AG08395 (cell line): ENCODE measurements at places on chromosomes 5 and 9.

DNA sequence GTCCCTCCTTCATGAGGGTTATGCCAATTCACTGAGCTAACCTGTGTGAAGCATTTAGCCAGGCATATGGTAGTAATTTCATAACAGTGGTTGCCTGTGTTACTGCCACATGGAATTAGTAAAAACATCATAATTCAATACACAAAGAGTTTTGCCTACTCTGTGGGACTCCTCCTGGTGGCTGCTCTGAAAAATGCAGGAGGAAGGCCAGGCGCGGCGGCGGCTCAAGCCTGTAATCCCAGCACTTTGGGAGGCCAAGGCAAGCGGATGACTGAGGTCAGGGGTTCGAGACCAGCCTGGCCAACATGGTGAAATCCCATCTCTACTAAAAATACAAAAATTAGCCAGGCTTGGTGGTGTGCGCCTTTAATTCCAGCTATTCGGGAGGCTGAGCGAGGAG, 547.3 kb downstream of the CDK5RAP2 start:
- no peak for DNase-seq

- no peak for DNase-seq
Measured at GRCh38 chr5:128435861-128436260, 102.2 kb downstream of the FBN2 start.

DNA sequence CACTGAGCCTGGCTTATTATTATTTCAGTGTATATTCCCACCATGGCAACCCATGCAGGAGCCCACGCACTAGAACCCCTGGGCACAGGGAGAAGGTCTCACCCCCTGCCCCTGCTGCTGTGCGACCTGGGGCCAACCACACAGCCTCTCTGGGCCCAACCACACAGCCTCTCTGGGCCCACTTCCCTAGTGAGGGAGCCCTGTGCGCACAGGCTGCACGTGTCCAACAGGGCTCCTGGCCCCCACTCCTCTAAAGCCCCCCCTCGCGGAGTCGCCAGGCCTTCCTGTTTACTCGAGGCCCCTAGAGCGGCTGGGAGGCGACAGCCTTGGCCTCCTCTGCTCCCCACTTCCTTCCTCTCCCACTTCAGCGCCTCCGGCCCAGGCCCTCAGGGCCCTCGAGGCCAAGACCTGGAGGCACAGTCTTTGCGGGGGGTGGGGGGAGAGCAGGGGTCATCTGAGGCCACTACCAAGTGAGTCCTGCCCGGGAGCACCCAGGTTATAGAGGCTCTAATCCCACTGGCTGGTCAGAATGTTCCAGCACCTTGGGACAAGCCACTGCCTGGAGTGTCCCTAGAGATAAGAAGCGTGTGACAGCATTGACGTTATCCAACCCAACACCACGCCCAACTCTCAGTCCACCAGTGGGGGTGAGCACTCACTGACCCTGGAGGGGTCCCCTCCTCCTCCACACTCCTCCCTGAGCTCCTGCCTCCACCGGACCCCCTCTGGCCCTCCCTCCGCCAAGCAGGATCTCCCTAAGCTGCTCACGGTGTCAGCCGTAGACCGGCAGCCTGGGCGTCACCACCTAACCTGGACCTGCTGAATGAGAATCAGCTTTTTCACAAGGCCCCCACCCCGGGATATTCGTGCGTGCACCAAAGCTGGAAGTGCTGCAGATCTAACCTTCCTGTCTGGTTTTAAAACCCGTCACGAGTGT, 7.9 kb upstream of the ENG start:
- DNase-seq, result no peak

DNA sequence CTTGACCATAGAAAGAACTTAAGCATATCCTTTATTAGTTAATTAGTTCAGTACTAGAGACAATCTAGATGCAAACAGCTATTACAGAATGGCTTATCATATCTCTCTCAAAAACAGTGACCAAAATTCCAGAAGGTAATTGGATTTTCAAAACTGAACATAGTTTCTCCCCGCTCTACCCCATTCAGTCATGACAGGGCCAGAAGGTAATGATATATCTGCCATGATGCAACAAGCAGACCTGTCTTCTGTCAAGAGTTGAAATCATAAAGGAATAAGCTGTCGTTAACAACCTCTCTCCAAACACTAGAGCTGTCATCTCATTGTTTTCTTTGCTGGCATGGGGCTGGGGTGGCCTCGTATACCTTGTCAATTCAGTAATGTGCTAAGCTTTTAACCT, 200.5 kb upstream of the POU5F2 start:
- DNase-seq, result no peak

DNA sequence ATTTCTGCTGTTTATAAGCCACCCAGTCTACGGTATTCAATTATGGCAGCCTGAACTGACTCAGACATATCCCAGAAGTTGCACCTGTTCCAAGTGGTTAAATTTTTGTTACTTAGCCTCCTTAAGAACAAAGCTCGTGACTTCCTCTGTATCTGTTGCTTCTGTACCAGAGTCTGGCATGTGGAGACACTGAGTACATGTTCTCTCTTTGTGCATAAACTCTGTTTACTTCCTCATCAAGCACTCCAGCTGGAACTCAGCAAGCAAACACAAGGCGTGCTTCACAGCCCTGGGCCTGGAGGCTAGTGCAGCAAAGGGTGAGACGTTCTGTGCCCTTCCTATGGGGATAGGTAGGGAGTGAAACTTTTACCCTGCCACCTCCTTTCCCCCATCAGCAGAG, 19.0 kb downstream of the C9orf152 start:
- no peak for DNase-seq

- DNase-seq, result no peak
Measured at GRCh38 chr5:124394700-124395245, 351.7 kb downstream of the ZNF608 start.

DNA sequence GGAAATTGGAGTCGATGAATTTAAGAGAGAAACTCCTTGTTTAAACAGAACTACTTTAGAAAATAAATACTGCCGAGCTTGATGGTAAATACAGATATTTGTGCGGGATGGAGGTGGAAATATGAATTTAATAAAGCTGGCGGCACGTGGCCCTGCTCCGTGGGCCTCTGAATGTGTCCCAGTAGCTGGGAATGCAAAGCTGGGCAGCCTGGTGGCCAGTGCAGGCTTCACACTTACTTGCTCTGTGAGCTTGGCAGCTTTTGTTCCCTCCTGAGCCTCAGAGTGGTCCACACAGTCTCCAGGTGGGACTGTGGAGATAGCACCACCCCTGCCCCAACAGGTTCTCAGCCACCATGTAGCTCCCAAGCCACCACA, 45.9 kb downstream of the BARX1 start:
- no peak for DNase-seq

DNA sequence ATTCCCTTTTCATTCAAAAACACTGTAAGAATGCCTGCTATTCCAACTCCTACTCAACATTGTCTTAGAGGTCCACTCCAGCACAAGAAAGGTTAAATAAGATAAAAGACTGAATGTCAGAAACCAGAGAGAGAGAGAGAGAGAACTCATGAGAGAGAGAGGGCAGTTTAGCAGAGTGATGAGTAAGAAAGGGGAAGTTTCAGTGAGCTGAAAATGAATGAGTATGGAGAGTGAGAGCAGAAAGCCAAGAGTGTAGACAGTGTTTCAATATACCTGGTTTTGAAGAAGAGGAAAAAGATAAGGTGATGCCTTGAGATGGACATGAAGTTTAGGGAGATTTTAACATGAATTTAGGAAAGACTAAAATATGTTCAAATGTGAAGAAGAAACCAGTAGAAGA, 528.0 kb upstream of the SEMA6A start:
- no peak for DNase-seq

GRCh38 chr9:97830884-97831829, 21.9 kb upstream of the FOXE1 start:
- no peak for DNase-seq

- no peak for DNase-seq
Measured at GRCh38 chr5:13913962-13914361, 30.5 kb downstream of the DNAH5 start.

GRCh38 chr5:1011226-1011631, 2.6 kb downstream of the NKD2 start:
- no peak for DNase-seq

- peak; percentile 92 for DNase-seq
Measured at GRCh38 chr5:368183-369084, 46.9 kb downstream of the AHRR start.

- no peak for DNase-seq
Measured at GRCh38 chr9:35526087-35526801, 36.3 kb downstream of the RUSC2 start.

DNA sequence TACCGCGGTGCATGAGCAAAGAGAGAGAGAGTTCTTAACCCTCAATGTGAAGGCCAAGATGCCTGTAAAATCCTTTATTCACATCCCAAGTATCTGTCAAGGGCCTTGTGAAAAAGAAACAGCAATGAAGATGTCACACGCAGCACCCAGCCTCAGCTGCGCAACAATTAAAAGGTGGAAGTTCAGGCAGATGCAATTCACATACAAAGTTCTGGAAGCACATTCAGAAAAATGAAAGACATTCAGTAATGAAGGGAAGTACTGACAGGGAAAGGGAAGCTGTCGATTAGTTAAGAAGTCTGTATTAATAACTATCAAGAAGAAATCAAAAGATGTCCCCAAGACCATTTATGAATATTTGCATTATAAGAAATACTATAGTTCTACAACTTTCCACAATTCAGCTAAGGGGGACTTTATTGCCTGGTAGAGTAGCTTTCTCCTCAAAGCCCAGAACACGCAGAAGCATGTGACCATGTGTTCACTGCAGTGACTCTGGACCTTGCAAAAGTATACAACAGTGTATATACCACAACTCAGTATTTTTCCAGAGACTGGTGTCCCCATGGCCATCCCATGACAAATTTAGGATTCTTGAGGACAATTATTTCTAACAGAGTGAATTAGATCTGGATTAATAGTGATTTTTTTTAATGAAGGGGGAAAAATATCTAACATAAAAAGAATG, 137.5 kb downstream of the CDK5RAP2 start:
- no peak for DNase-seq

- peak; percentile 72 for DNase-seq
Measured at GRCh38 chr5:67301285-67301903, 104.8 kb upstream of the CD180 start.

GRCh38 chr5:123819386-123819785, 307.4 kb downstream of the CSNK1G3 start:
- DNase-seq, result no peak

DNA sequence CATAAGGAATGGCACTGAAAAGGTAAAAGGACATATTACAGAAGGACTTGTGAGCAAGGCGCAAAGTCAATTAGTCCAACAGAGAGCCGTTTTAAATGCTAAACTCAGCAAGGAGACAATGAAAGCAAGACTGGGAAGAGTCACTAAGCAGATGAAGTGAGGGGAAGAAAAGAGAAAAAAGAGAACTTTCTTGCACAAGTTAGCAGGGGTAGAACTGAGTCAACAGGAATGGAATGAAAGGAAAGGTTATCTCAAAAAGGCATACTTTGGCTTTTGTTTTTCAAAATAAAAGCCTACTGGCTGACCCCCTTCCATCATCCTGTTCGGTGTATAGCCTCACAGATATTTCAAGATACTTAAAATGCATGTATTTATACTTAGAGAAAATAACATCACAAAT, 75.0 kb downstream of the NR6A1 start:
- peak; percentile 27 for DNase-seq

DNA sequence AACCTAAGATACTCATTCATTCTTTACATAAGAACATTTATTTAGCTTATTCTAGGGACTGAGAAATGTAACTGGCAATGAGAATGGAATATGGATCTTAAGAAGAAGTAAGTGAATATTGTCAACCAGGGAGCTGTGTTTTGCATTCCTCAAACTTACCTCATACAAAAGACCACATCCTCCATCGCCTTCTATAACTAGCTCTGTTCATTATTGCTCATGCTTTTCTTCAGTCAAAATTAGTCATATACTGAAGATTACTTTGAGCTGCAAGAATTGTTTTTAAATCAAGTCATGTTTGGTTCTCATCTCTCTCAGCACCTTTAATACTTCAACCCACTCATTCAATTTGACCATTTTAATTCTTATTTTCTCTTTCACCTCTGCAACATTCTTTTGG, 140.3 kb upstream of the RASA1 start:
- DNase-seq, result peak; percentile 41

GRCh38 chr5:172617817-172618216, 23.2 kb upstream of the NEURL1B start:
- no peak for DNase-seq

DNA sequence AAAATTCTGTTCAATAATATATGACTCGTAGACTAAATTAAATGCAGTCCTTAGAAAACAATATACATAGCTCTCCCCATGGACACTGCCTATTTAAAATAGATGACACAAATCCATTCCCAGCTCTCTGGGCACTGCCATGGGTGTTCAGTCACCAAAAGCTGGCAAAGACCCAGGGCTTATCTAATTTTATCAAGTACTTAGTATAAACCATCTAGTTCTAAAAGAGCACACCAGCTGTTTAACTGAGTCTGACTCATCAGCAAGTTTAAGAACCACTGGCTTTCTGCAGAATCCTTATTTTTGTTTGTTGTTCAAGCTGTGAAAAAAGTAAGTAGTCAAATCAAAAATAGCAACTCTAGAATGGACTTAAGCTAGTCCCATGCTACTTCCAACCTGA, 107.6 kb downstream of the PLPP1 start:
- DNase-seq, result peak; percentile 36

DNA sequence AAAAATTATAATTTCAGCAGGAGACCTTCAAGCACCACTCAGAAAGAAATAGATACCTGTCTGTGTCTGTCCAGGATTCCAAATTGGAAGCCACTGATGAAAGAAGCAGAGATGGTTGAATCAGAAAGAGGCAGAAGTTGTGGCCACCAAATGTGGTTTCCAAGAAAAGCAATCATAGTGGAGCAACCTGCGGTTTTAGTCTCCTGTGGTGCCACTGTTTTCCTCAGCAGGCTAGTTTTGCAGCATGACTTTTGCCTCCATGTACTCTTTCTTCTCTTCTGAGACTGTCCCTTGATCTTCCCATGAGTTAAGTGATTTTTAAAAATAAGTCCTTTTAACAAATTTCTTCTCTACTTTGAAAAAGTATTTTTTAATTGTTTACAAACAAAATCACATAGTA, 535.8 kb downstream of the CYLC2 start:
- DNase-seq, result no peak

DNA sequence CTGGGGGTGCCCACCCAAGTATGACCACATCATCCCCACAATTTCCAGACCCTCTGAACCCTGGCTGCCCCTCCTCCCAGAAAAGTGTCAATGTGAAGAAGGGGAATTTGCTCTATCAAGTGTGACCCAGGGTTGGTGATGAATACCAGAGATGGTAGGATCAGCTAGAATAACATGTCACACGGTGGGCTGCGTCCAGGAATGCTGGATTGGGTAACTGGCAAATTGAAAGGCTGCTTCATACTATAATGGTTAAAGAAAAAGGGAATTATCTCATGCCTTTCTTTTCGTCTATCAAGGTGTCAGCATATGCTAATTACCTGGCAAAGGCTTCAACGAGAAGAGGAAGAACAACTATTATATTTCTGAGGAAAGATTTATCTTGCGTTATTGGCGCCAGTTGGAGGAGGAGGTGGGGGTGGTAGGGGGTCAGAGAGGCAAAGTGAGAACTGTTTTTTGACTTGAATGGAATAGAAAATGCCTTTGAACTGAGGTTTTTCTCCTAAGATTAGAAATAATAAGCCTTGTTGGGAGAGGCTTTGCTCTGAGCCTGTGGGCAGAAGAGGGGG, 27.8 kb upstream of the ARAP3 start:
- no peak for DNase-seq
